ENCODE measurements at places on chromosomes 13 and 19.
A peak's percentile ranks its signal among the peaks of the same experiment; 100 is the strongest.

DNA sequence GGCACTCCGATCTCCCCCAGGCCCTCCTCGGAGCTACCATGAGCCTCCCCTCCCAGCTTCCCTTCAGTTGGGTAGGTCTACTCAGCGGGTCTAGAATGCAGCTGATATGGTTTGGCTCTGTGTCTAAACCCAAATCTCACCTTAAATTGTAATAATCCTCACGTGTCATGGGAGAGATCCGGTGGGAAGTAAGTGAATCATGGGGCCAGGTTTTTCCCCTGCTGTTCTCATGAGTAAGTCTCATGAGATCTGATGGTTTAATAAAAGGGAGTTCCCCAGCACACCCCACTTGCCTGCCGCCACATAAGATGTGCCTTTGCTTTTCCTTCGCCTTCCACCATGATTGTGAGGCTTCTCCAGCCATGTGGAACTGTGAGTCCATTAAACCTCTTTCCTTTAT, 14.5 kb upstream of the DOCK9 start:
- DNase-seq = no peak

DNA sequence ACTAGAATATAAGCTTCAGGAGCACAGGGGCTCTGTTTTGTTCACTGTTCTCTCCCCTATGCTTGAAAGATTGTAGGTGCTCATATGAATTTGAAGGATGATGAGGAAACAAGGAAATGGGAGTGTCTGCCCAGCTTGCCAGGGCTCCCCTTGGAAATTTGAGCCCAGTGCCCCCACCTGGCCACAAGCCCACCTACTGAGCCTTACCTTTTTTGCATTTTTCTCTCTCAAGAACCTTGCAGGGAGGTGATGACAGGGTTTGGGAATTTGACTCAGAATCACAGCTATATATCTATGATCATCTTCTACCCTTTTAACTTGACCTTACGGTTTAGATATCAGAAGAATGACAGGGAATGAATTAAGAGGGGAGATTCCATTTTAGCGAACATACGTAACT, 33.8 kb downstream of the SERP2 start:
- DNase-seq = no peak

DNA sequence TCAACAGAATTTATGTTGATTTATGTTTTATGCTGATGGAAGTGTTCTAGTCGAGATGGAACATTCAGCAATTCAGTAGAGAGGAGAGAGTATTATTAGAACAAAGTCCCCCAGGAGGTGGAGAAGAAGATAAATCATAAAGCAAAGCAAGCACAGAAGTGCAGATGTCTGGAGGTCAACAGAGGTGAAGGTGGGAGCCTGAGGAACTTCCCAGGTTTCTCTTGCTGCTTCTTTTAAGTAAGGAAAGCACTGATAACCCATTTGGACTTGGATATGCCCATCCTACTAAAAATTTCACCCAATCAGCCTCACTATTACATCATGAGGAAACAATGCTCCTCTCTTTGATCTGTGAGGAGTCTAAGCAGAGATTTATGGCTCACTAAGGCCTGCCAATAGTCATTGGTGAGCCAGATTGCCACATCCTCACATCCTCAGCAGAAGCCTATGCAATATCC, 98.8 kb downstream of the EPSTI1 start:
- peak; percentile 73 for DNase-seq

DNA sequence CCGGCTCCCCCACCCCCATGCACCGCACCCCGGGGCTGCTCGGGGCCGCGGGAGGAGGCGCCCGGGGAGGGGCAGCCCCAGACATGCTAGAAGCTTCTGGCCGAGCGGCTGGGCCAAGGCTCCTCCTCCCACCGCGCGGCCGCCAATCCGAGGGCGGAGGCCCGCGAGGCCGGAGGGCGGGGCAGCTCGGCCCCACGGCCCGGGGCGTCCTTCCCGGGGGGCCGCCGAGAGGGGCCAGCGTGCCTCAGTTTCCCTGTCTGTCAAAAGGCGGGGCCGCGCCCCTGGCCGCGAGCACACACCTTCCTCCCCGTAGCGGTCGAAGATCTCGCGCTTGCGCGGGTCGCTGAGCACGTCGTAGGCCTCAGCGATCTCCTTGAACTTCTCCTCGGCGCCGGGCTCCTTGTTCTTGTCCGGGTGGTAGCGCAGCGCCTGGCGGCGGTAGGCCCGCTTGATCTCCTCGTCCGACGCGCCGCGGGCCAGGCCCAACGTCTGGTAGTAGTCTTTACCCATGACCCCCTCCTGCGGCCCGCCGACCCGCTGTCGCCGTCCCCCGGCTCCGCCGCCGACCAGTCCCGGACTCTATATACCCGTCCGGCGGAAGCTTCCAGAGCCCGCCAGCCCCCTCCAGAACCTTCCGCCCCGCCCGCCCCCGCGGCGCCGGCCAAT, at the start of gene DNAJB1:
Gene DNAJB1, minus strand, starts transcription at position 558 of the 666 bp plus-strand sequence. Its CDS starts 48 bp downstream, at position 510.
- peak; percentile 66 for DNase-seq

- no peak for DNase-seq
These were observed 17.5 kb upstream of the SHC2 start for GRCh38 chr19:478236-478903.

Measured in stromal cell of bone marrow (primary cell).